Immature natural killer cell (primary cell): ENCODE measurements at places on chromosomes 4 and X. TPM values are rescaled to one million over a fixed set of nuclear protein-coding genes. Genes with fewer than 3 reads are reported as not detected.
A peak's percentile ranks its signal among the peaks of the same experiment; 100 is the strongest.

CTAG1B gene
- polyA plus RNA-seq = not detected

PDLIM3 gene
- not detected for polyA plus RNA-seq

KLB gene
- polyA plus RNA-seq = 0.11 TPM

HTN3 gene
- polyA plus RNA-seq = not detected

SMARCA1 gene
- 0.89 TPM for polyA plus RNA-seq

DNA sequence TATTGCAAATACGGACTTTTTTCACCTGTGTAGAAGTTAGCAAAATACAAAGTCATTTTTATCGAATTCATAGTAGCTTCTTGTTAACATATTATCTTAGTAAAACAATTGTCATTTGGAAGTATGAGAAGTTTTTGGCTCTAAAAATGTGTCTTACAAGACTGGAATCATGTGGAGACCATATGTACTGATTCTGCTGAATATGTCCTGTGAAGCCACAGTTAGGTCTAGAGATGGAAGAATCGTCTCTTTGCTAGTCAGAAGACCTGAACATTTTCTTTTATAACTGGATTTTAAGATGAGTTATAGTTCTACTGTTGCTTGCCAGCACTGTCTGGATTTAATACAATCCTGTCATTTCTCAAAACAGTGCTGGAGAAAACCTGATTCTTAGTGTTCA lies 29.0 kb downstream of the TMEM165 start:
- no peak overlapping the region for H3K27ac ChIP-seq
- no peak for DNase-seq
- H3K27me3 ChIP-seq = peaks cover 1% of the 10 kb centered on the region
- H3K4me3 ChIP-seq = no peak overlapping the region

DNA sequence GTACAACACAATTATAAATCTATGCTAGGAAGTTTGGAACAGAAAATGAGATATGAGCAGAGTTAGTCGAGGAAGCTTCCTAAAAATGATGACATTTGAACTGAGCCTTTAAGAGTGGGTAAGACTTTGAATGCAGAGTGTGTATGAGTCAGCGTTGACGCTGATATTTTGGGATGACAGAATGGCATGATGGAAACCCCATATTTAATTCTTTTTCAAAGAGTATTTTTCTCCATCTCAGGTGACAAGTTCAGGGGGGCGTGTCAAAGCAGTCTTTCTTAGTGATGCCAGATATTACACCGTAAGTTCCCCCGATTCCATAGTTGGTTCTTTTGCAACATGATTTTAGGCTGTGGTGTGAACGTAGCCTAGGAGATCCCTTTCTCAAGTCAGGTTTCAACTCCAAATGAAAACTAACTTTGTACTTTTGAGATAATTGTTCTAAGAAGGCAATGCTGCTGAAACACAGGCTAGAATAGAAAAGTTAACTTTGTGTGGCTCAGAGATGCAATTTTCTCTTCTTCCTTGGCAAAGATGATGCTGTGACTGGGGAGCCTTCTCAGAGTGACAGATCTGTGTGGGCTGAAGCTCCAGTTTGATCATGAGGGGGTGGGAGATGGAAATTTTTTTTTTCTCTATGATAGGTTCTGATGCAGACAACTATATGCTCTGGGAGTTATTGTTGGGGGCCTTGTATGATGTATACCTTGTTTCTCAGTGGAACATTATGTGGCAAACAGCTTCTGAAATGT lies 59.2 kb downstream of the GLUD2 start:
- H3K27ac ChIP-seq = no peak overlapping the region
- peaks cover 2% of the 10 kb centered on the region for H3K27me3 ChIP-seq
- no peak overlapping the region for H3K4me3 ChIP-seq
- H3K4me1 ChIP-seq = no peaks in the 10 kb centered on the region

- DNase-seq = no peak
- no peaks in the 10 kb centered on the region for H3K4me1 ChIP-seq
- H3K36me3 ChIP-seq = no peaks in the 10 kb centered on the region
- H3K4me3 ChIP-seq = no peak overlapping the region
- no peak overlapping the region for H3K27ac ChIP-seq
- no peaks in the 10 kb centered on the region for H3K27me3 ChIP-seq
These were observed 6.2 kb downstream of the NAT8L start for GRCh38 chr4:2065106-2065930.

GRCh38 chr4:139622901-139623381 lies 42.7 kb upstream of the MGST2 start:
- H3K27ac ChIP-seq = no peak overlapping the region
- no peak overlapping the region for H3K4me3 ChIP-seq
- DNase-seq = no peak
- no peaks in the 10 kb centered on the region for H3K4me1 ChIP-seq
- H3K27me3 ChIP-seq = peaks cover 1% of the 10 kb centered on the region

GRCh38 chrX:20620306-20620705 lies 353.6 kb upstream of the RPS6KA3 start:
- no peaks in the 10 kb centered on the region for H3K4me1 ChIP-seq
- no peak overlapping the region for H3K4me3 ChIP-seq
- DNase-seq = no peak
- peaks cover 2% of the 10 kb centered on the region for H3K27me3 ChIP-seq
- no peaks in the 10 kb centered on the region for H3K36me3 ChIP-seq

GRCh38 chr4:96052827-96053226 lies 212.9 kb downstream of the PDHA2 start:
- H3K4me3 ChIP-seq = no peak overlapping the region
- no peaks in the 10 kb centered on the region for H3K36me3 ChIP-seq
- no peak overlapping the region for H3K27ac ChIP-seq
- H3K27me3 ChIP-seq = no peaks in the 10 kb centered on the region

DNA sequence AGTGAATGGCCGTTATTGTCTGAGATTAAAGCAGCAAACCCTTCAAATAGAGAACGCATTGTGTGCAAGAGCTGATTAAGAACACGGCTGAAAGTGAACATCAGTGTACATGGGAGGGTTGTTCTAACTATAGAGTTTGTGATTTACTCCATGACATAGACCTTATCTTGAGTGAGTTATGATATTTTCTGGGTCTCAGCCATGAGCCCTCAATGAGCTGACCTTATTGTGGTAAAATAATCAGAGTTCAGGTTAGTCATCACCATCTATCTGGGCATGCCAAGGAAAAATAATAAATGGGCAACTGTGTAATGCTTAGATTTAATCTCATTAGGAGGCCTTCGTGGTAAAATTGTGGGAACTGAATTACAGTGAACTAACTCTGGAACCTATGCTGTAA lies 33.2 kb upstream of the CLDN24 start:
- no peak for DNase-seq
- H3K36me3 ChIP-seq = no peaks in the 10 kb centered on the region
- H3K4me1 ChIP-seq = peaks cover 3% of the 10 kb centered on the region
- no peak overlapping the region for H3K27ac ChIP-seq
- no peak overlapping the region for H3K4me3 ChIP-seq

GRCh38 chr4:44661940-44662622 lies 10.7 kb upstream of the YIPF7 start:
- H3K36me3 ChIP-seq = no peaks in the 10 kb centered on the region
- no peak overlapping the region for H3K4me3 ChIP-seq
- H3K27ac ChIP-seq = no peak overlapping the region
- H3K27me3 ChIP-seq = no peaks in the 10 kb centered on the region
- no peak for DNase-seq

DNA sequence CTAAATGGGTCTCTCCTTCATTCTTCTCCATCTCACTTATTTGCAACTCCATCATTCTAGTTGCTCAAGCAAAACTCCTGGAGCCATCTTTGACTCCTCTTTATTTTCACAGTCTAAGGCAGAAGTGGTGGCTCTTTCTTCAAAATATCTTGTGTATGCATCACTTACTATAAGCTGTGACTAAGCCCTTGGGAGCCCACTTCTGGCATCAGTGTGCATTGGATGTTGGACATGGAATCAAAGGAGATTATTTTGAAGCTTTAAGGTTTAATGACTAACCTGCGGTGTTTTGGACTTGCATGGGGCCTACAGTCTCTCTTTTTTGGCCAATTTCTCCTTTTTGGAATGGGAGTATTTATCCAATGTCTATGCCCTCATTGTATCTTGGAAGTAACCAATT lies 276.8 kb downstream of the SPOCK3 start:
- DNase-seq = no peak
- H3K36me3 ChIP-seq = no peaks in the 10 kb centered on the region
- H3K27me3 ChIP-seq = no peaks in the 10 kb centered on the region
- no peak overlapping the region for H3K27ac ChIP-seq
- no peak overlapping the region for H3K4me3 ChIP-seq
- H3K4me1 ChIP-seq = no peaks in the 10 kb centered on the region

DNA sequence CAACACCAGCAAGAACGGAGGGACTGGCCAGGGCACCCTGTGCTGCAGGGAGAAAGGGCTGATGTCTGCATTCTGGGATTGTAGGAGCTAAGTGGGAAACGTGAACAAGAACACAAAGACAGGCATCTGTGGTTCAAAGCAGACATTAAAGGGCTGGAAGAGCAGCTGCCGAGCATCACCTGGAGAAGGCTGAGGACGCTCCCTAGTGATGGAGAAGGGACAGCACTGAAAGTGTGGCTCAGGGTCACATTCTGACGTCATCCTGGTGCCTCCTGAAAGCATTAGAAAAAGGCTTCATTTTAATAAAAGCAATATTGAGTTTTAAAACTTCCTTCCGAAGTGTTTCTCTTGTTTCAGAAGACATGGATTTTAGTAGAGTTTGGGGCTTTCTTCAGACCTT lies 62.3 kb downstream of the CLDN22 start:
- no peak for DNase-seq
- no peaks in the 10 kb centered on the region for H3K36me3 ChIP-seq
- H3K27ac ChIP-seq = no peak overlapping the region
- peaks cover 3% of the 10 kb centered on the region for H3K27me3 ChIP-seq
- H3K4me3 ChIP-seq = no peak overlapping the region
- H3K4me1 ChIP-seq = peaks cover 7% of the 10 kb centered on the region

- H3K27me3 ChIP-seq = peaks cover 2% of the 10 kb centered on the region
- no peak for DNase-seq
- no peaks in the 10 kb centered on the region for H3K36me3 ChIP-seq
These were observed 21.1 kb upstream of the SMIM10 start for GRCh38 chrX:134969726-134970125.

DNA sequence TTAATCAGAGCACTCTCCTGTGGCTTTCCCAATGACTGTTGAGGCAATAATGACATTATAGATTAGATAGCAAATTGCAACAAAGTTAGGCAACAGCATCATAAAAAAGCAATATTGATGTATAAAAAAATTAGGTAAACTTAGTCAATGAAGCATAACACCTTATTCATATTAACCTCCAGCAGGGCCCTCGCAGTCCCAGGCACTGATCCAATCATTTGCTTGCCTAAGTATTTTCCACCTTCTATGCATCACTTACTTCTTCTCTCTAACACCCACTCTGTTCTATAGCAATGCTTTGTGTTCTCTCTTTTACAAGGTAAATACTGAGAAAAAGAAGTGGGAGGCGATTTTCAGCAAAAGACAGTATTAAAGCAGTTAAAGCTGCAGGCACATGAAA lies 833.5 kb upstream of the ADGRL3 start:
- H3K4me1 ChIP-seq = no peaks in the 10 kb centered on the region
- no peak for DNase-seq
- H3K36me3 ChIP-seq = no peaks in the 10 kb centered on the region
- no peak overlapping the region for H3K27ac ChIP-seq
- H3K4me3 ChIP-seq = no peak overlapping the region

GRCh38 chrX:81957318-81957717 lies 755.4 kb downstream of the SH3BGRL start:
- no peak overlapping the region for H3K4me3 ChIP-seq
- H3K36me3 ChIP-seq = no peaks in the 10 kb centered on the region
- H3K27me3 ChIP-seq = peaks cover 2% of the 10 kb centered on the region
- H3K27ac ChIP-seq = no peak overlapping the region
- H3K4me1 ChIP-seq = no peaks in the 10 kb centered on the region

DNA sequence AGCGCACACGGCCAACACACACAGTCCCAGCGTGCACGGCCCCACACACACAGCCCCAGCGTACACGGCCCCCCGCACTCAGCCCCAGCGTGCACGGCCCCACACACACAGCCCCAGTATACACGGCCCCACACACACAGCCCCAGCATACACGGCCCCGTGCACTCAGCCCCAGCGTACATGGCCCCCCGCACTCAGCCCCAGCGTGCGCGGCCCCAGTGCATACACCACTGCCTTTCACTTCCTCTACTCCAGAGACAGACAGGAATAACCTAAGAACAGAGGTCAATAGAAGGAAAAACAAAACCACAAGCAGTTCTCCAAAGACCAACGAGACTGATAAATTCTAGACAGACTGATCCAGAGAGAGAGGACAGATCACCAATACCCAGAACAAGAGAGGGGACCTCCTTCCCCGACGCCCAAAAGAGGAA lies 17.1 kb downstream of the GAK start:
- peak overlapping the region; percentile 70 for H3K4me3 ChIP-seq
- peaks cover 49% of the 10 kb centered on the region for H3K4me1 ChIP-seq
- H3K36me3 ChIP-seq = peaks cover 4% of the 10 kb centered on the region
- H3K27me3 ChIP-seq = peaks cover 3% of the 10 kb centered on the region
- peak overlapping the region; percentile 74 for H3K27ac ChIP-seq

DNA sequence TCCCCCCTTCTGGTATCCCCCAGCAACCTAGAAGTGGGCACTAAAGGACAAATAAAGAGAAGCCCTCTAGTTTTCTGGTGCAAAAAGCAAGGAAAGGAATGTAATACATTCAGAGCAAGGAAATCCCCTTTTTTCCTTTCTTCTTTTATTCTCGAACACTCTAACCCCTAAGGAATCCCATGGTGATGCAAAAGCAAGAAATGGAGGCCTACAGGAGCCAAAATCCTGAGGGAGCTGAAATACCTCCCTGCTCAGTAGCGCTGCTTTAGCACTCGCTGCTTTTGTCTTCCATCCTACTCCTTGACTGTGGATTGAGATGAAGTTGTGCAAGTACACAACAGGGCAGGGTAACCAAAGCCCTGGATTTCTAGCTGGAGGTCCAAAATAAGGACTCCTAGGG lies 251.0 kb downstream of the PRDM5 start:
- no peaks in the 10 kb centered on the region for H3K4me1 ChIP-seq
- H3K27ac ChIP-seq = no peak overlapping the region
- H3K4me3 ChIP-seq = no peak overlapping the region
- DNase-seq = no peak

DNA sequence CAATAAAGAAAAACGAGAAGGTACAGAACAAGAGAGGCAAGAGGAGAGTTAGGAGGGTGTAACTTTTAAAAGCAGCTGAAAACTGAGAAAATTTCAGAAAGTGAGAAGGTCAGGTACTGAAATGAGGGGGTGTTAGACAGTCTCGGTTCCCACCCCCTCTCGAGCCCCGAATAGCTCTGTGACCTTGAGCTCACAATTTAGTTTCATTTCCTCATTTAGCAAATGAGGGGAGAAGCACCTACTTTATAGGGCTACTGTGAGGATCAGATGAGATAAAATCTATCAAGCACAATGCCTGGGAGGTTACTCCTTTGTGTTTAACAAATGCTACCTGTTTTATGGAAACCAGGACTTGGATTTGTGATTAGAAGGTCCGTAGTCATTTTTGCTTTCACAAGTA lies 4.9 kb downstream of the UGT8 start:
- no peak overlapping the region for H3K27ac ChIP-seq
- peaks cover 11% of the 10 kb centered on the region for H3K27me3 ChIP-seq
- no peak for DNase-seq
- H3K4me3 ChIP-seq = no peak overlapping the region
